Immature natural killer cell (primary cell): ENCODE measurements at places on chromosomes 1 and 21. TPM values are rescaled to one million over a fixed set of nuclear protein-coding genes. Genes with fewer than 3 reads are reported as not detected.

The FMO1 gene
- not detected for polyA plus RNA-seq

The PRRC2C gene
- 7.9 TPM for polyA plus RNA-seq

The FAM151A gene
- polyA plus RNA-seq, result not detected

The COPA gene
- polyA plus RNA-seq, result 114 TPM

The SELE gene
- polyA plus RNA-seq, result not detected

The URB1 gene
- polyA plus RNA-seq, result 1.3 TPM

The CASQ1 gene
- polyA plus RNA-seq, result not detected

The MCOLN2 gene
- 1.4 TPM for polyA plus RNA-seq
